Gastroesophageal sphincter (tissue), 4 donors: ENCODE measurements at places on chromosomes 6 and 20. TPM values are rescaled to one million over a fixed set of nuclear protein-coding genes. Genes with fewer than 3 reads are reported as not detected.

- ATAC-seq = peak; percentile 40
These were observed 30.9 kb upstream of the NOTCH4 start for GRCh38 chr6:32254761-32255198.

DNA sequence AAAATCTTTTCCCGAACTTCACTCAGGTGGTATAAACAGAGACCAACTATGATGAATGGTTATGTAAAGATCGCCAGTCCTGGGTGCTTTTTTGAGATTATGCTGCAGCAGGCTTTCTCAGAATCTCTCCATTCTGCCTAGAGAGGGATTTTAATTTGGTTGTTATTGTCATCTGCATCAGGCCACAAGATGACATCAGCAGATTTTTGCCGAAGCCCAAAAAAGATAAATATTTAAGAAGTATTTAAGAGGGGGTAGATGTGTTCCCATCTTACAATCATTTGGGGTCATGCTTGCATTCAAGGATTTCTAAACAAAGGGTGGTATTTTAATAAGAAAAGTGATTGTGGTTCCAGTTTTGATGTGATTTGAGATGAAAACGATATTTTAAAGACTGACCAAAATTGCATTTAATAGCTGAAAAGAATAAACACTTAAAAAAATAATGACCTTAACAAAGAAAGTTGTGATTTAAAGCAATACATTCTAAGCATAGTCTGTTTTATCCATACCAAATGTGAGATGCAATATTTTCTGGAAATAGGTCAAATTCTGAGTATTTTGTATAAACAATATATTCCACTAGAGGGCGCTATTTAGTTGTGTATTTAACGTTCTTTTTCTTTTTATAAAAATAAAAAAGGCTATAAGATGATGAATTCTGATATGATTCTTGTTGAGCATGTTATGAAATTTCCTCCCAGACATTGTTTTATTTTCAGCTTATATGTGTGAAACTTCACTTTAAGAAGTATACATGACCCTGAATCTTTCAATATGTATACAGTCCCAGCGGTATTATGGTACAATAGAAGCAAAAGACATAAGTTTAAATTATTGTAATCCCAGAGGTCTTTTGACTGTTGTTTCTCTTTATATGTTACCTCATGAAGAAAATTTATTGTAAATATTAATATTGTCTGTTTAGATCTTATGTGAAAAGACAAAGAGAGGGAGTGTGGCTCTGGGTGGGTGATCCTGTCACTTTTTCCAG is 51.0 kb upstream of the ZFP64 start:
- ATAC-seq = no peak

- no peak for ATAC-seq
These were observed 396.3 kb upstream of the EYS start for GRCh38 chr6:66103354-66103753.

- ATAC-seq = no peak
These were observed 26.2 kb downstream of the ZKSCAN8 start for GRCh38 chr6:28167926-28168325.

DNA sequence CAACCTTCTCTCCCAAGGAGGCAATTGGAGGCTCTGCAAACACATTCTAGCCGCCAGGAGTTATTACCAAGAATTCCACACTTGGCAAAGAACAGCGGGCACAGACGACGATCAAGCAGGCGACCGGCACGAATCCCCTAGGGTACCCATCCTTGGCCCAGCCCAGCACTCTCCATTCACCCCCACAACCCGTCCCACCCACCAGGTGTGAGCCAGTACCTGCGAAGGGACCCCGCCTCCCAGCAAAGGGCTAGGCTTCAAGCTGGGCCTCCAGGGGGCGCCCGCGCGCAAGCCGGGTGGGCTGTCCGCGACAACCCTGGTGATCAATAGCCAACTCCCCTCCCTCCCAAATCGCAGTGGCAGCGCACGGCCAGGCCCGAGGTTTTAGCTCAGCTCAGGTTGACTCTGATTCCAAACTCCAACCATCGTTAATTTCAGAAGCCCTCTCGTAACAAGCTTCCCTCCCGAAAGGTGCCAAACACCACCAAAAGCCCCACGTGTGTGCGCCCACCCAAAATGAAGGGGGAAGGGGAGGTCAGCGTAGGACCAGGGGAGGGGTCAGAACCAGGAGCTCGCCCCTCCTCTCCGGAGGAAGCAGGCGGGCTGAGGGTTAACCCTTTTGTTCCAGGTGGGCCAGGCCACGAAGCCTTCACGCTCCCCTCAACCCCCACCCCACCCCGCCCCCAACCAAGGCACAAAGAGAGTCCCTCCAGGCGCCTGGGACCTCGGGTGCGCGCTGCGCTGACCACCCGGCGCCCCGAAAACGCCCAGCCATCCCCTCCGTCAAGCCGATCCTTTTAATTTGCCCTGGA is 2.1 kb downstream of the SALL4 start:
- peak; percentile 51 for ATAC-seq

- ATAC-seq = no peak
These were observed 17.6 kb downstream of the SYTL3 start for GRCh38 chr6:158667360-158667981.

- ATAC-seq = no peak
These were observed 45.0 kb downstream of the RBM38 start for GRCh38 chr20:57436223-57436545.

- ATAC-seq = no peak
These were observed 57.5 kb downstream of the IRF4 start for GRCh38 chr6:449057-449430.

DNA sequence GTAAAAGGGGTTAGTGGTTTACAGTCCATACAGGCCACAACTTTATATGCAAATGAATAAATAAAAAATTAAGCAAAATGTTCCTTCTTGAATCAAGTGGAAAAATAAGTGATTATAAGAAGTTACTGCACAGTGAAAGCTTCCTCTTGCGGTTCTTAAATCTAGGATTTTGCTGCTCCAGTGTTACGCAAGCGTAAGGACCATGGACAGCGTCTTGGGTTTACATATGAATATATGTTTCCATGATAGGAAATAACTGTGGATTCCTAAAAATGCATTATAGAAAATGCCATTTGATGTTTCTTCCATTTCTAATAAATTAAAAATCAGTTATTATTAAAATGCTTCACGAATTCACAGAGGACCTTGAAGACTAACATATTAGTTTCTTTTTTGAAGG is 176.6 kb upstream of the POU3F2 start:
- no peak for ATAC-seq

GRCh38 chr6:157607317-157608109 is 215.5 kb upstream of the SNX9 start:
- ATAC-seq = no peak

GRCh38 chr20:56630086-56630493 is 984 bp downstream of the TFAP2C start:
- ATAC-seq = peak; percentile 31

DNA sequence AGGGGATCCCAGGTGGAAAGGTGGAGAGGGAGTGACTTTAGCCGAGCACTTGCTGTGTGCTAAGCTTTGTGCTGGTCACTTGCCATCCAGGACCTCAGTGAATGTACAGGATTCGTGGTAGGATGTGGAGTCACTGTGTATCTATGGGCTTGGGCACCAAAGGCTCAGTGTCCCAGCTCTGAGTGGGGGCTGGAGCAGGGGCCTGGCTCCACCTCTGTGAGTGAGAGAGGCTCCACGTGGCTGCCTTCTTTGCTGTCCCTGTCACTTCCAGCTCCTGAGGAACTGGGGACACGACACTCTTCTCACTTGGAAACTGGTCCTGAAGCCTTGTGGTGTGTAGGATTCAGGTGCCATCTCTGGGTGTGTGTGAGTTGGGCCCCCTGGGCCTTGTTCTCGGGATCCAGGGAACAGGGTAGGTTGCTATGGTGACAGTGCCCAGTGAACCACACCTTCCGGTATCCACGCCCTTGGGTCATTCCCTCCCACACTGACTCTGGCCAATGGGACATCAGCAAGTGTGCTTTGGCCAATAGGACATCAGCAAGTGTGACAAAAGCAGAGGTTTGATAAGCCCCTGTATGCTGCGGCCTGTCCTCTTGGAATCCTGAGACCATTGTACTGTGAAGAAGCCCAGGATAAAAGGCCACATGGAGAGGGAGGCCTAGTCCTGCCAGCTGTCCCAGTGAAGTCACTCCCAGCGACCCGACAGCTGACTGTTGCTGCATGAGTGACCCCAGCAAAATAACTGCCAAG is 87.7 kb downstream of the CDH22 start:
- no peak for ATAC-seq

DNA sequence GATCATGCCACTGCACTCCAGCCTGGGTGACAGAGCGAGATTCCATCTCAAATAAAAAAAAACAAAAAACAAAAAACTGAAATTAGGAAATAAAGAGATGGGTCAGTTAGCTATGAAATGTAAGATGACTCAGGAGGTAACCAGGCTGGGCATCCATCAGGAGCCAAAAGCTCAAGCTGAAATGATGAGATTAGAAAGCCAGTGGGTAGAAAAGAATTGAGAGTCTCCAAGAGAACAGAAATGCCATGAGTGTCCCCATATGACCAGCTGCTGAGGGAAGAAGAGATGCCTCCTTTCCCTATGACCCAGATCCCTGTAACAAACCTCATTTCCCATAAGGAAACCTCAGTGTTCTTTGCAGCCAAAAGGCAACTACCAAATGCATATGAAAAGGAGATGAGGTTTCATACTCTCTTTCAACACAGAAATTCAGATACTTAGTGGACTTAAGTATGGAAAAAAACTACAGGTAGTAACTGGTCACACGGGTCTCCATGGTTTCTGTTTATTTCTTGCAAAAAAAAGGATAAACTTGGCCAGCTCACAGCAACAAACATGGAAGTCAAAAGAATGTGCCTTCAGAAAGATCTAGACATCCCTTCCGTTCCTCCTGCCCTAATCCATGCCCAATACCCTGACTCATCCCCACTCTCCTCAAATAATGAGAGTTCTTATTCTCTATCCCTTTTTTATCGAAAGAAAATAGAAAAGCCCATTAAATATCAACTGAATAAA is 8.1 kb downstream of the ARHGAP18 start:
- no peak for ATAC-seq

- ATAC-seq = peak; percentile 30
These were observed 8.6 kb downstream of the NKX2-2 start for GRCh38 chr20:21505161-21505809.

GRCh38 chr6:110653381-110653780 is 161.9 kb downstream of the CDK19 start:
- no peak for ATAC-seq

DNA sequence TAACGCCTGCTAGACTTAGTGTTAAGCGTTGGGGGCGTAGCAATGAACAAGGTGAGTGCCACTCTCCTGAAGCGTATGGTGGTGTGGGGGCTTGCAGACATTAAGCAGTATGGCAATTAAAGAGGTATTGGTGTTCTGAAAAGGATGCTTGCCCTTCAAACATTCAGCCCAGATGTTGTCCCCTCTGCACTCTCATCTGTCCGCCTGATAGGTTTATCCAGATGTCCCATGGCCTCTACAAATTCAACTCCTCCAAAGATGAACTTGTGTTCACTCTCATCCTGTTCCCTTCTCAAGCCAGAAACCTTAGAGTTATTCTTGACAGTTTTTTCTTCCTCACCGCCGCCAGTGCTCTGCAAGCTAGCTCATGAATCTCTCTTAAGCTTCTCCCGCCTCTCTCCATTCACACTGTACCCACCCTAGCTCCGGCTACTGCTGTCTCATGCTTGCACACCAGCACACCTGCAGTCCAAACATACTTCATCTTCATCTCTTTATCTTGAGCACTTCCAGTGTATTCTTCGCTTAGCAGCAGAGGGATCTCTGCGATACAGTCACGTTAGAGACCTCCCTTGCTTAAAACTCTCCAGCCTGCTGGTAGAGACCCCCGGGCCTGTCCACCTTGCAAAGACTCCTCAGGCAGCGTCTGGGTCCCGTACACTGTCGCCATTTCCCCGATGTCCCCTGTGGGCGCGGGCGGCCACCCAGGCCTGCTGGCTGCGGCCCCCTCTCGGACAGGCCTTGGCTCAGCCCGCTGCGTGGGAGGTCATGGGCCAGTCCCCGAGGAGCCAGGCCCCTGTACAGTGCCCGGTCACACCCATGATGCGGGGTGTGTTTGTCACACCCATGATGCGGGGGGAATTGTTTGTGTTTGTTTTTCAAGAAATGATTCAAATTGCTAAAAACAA is 962 bp downstream of the DDX27 start:
- ATAC-seq = no peak

DNA sequence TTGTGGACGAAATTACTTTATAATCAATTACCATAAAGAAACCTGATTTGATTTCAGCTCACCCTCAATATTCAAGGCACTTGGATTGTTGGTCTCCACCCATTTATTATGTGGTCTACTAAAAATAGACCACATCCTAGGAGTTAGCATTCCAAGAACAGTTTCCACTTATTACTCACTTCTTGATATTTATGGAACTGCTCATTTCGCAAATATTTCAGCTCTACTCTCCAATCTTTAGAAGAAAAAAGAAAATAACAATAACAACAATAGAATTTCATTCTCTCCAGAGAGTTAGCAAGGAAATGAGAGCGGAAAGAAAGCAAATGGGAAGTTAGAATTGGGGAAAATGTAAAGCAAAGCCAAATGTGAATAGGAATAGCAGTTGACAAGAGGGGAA is 26.2 kb upstream of the HDAC2 start:
- no peak for ATAC-seq

- ATAC-seq = no peak
These were observed 24.6 kb upstream of the HTR1B start for GRCh38 chr6:77487808-77488425.

GRCh38 chr20:62573817-62574216 is 68.5 kb upstream of the SLCO4A1 start:
- no peak for ATAC-seq

DNA sequence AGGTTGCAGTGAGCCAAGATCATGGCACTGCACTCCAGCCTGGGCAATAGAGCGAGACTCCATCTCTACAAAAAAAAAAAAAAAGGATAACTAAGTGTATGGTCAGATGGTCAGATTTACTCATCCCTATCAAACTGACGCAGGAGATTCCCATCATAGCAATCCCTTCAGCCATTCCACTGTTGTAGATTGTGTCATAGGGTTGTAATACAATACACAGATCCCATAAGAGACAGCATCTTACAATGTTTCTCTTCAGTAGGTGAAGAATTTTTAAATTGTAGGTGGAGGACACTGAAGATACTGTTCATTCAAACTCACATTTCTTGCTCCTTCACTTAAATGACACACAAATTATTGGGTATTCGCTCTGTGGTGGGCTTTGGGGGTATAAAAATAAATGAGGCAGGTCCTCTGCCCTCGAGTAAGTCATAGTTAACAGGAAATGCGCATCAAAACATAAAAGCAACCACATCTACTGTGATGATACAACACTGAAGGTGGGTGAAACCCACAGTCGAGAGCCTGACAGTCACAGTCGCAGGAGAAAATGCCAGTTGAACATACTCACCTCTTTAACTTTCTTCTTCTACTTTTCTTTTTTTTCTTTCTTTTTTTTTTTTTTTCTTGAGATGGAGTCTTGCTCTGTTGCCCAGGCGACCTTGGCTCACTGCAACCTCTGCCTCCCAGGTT is 205.5 kb downstream of the ZNF217 start:
- no peak for ATAC-seq

The SYCP2L gene
- 0.78 TPM for total RNA-seq

The ZBP1 gene
- total RNA-seq = 0.32 TPM

The SYNDIG1 gene
- not detected for total RNA-seq

The PLCB4 gene
- total RNA-seq = 52.9 TPM

The C20orf202 gene
- total RNA-seq = 1.3 TPM

The SOD2 gene
- 256 TPM for total RNA-seq

The PBX2 gene
- 70.1 TPM for total RNA-seq

The HSPA12B gene
- total RNA-seq = 19.3 TPM

The TSBP1 gene
- not detected for total RNA-seq

The CAGE1 gene
- total RNA-seq = not detected

The HRH3 gene
- not detected for total RNA-seq
